Activated CD8-positive, alpha-beta memory T cell treated with anti-CD3 and anti-CD28 coated beads for 48 hours (primary cell): ENCODE measurements at places on chromosomes 5 and 9.

GRCh38 chr5:79229357-79230174, 6.4 kb upstream of the JMY start:
- DNase-seq = no peak

DNA sequence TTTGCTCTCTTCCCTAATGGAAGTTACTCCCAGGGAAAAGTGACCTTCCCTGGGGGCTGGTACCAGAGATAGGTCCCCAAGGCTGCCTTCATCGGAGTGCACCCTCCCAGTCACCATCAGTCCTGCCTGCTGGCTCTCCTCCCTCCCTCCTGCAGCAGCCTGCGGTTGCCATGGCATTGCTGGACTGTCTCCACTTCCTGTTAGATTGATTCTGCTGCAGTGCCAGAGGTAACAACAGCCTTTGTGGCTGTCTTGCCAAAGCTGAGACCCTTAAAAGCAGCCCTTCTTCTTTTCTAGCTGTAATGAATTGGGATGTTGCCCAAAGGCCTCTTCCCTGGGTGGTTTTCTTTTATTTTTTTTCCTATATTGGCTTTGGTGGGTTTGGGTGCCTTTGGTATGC, 78.1 kb upstream of the PRLR start:
- DNase-seq = no peak

DNA sequence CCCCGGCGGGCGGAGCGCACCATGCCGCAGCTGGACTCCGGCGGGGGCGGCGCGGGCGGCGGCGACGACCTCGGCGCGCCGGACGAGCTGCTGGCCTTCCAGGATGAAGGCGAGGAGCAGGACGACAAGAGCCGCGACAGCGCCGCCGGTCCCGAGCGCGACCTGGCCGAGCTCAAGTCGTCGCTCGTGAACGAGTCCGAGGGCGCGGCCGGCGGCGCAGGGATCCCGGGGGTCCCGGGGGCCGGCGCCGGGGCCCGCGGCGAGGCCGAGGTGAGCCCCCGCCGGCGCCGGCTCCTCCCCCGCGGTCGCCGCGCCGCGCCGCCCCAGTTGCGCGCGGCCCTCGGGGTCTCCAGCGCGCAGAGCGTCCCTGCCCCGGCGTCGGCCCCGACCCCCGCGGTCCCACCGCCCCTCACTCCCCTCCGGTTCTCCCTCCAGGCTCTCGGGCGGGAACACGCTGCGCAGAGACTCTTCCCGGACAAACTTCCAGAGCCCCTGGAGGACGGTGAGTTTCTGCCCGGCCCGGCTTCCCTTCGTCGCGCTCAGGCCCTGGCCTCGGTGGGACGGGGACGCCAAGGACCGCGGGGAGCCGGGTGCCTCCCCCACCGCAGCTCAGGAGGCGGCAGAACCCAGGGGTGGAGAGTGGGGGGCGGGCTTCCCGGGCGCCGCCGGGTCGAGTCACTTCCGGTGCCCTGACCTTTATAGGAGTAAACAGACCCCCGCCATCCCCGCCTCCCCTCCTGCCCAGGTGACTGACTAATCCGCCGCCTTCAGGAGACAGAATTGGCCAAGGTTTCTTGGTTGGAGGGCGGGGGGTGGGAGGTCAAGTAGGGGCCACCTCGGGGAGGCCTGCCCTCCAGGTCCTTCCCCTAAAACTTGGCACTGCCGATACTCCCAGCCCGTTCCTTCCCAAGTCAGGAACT, 665 bp downstream of the TCF7 start:
- no peak for DNase-seq

GRCh38 chr5:176540476-176540899, 3.3 kb upstream of the RNF44 start:
- DNase-seq = no peak

DNA sequence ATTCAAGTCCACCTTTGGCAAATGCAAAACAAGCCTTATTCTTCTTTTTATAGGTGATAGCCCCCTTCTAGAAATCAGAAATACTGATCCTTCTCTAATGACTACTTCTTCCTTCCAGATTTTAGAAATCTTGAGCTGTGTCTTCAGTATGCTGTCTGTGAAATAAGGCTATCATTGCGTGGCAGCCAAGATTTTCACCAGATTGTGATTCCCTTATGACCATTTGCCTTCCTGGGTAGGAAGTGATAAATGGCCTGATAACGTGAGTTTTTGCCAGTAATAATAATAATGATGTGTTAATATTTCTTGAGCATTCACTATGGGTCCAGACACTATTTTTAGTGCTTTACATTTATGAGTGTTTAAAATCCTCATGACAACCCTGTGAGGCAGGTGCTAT, 80.9 kb downstream of the PIP5K1B start:
- no peak for DNase-seq

DNA sequence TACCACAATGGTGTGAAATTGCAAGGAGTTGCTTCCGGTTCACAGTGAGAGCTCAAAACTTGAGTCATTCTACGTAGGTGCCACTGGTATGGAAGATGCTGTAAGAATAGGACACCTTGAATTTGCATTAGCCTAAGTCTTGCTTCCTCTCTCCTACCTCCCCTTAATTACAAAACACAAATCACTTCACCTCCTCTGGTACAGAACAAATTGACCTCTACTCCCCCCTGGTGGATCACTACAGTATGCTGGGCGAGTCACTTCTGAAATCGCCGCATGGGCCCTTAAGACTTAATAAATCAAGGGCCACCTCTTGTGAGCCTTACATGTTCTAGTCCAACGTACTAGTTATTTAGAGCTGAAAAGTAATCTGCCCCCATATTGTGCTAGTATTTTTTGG, 145.3 kb upstream of the SMARCA2 start:
- no peak for DNase-seq

DNA sequence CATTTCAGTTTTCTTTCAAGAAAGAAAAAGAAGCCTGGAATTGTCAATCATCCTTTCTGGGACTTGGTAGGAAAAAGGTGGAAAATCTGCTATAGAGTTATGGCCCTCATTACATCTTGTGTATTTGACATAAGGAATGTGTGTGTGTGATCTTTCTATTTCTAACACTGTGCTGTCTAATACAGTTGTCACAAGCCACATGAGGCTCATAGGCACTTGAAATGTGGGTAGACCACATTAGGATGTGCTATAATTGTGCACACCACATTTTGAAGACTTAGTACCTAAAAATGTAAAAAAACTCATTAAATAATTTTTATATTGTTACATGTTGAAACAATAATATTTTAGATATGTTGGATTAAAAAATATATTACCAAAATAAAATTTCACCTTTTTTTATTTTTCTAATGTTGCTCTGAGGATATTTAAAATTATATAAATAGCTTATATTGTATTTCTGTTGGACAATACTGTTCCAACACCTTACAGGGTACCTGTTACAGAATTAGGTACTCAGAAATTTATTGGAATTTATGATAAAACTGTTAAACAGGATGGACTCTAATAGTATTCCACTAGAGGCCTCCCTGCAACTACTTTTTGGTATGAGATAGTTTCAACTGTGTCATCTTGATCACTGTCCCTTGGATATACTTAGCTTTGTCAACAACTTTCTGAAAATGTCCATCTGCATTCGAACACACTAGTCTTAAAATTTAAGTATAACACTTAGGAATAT, 18.4 kb downstream of the MSANTD3 start:
- no peak for DNase-seq

DNA sequence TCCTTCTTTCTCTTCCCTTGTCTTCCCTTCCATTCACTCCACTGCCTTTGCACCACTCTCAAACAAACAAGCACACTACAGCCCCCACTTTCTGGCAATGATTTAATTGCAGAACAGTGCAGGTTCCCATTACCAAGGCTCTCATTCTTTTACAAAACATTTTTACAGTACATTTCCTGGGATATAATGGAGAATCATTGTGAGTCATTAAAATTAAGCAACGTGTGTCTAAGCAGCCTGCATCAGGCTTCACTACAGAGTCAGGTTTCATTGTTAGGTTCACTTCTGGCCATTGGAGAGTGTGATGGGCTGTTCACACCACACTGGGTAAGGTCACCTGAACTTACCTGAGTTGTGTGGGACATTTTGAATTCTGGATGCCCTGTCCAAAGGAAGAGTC, 303.5 kb downstream of the TRIM32 start:
- DNase-seq = no peak

DNA sequence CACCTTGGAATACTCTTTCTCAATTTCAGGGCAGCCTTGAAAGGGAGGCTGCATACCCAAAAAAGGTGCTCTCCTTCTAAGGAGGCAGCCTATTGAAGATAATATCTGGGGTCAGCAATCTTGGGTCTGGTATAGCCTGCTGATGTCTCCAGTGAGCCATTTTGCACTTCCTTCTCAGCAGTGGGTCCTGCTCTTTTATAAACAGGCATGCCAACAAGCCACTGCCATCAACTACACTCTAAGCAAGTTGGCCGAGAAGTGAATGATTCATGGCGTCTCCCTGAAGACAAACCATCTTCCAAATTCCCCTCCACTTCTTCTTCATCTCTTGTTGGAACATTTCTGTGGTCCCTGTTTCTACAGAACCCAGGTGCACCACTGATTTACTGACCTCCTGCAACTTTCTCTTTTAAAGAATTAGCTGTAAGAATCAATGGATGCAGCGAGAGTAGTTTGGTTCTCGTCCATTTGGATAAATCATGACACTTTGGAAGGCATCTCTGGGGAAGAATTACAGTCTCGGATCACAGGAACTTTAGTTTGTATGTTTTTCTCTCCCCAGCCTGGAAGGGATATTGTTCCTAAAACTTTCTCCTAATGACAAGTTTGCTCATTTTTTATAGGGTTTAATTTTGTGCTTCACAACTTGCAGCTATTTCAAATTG, 108.3 kb downstream of the INSYN2B start:
- DNase-seq = no peak

DNA sequence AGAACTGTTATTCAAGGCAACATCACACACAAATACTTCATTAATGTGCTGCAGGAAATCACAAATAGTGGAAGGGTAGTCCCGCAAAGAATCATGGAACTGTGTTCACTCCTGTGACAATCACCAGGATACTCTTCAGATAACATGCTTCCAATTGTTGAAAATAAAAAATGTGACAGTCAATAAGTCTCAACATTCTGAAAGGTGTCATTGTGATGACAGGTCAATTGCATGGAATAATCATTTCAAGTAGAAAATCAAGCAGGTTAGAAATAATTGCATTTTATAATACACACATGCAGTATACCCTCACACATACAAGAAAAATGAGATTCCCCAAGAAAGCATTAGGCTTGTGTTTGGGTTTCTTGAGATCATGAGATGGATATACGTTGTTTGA, 46.4 kb upstream of the ISL1 start:
- no peak for DNase-seq

- no peak for DNase-seq
Observed at GRCh38 chr9:96497117-96497399, 47.1 kb downstream of the HABP4 start.

GRCh38 chr5:108193021-108193795, 188.7 kb downstream of the FBXL17 start:
- DNase-seq = no peak

GRCh38 chr5:125411071-125411743, 664.8 kb upstream of the ZNF608 start:
- DNase-seq = no peak

DNA sequence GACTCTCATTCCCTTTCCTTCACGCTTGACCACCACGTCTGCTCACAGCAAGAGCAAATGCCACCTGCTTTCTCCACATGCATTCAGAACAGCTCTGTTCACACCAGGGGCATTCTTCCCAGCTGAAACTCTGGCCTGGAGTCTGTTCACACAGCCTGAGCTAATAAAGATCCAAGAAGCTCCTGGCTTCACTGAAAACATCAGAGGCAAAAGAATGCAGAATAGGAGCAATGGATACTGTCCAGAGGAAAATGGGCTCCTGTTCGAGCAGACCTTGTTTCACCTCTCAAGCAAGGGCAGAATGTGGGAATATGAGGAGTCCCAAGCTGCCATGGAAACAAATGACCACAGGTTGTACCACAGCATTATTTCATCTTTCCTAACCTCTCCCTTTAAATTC, 402.7 kb upstream of the TNC start:
- no peak for DNase-seq

DNA sequence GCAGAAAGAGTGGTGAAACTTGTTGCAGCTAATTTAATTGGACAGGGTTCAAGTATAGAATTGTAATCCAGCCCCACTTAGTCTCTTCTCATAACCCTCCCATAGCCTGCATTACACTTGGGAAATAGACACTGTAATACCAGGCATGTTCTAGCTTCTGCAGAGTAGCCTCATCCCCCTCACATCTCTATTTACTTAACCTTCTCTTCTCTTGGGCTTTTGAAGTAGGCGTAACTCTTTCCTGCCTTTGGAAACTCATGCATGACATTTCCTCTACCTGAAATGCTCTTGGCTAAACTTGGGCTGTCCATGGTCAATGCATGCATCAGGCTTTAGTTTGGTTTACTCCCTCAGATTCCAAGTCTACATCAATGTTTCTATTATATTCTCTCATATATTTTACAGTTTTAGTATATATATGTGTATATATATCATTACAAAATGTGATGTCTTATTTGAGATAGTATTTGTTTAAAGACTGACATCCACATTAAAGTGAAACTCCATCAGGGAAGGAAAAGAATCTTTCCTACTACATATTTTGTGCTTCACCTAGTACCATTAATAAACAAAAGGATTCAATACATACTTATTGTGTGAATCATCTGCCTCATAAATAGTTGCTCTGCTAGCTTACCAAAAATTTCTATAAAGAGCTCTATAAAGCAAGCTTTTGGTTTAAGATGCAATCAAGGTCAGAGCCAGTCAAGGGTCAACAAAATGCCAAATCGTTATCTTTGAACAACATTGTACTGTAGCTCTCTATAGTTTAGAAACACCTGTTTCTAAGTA, 1158.0 kb downstream of the MAT2B start:
- DNase-seq = no peak

DNA sequence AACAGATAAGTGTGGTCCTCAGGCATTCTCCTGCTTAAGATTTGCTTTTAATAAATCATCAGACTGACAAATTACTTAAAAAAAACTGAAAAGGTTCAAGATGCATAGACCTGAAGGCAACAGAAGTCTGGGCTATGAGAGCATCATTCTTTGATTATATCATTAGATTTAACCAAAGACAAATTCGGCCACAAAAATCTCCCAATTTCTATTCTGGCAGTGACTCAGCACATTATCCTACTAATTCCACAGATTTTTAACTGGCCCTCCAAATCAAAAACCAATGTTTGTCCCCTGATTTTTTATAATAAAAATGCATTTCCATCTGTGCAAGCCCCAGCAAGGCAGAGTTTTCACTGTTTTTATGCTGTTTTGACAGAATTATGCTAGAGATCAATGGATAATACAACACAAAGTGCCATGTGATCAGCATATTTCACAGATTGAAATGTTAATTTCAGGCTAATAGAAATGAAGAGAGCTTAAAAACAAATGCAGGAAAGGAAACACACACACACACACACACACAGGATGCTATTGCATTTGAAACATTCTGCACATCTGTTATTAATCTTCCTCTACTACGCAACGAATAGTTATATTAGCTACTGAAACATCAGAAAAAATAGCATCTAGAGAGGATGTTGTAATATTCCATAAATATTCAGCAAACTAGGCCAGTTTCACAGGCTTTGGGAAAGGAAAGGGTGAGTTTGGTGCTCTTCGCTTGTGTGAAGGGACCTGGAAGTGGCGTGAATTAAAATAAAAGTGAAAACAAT, 177.6 kb upstream of the ST8SIA4 start:
- no peak for DNase-seq
